ENCODE measurements at places on chromosomes 5 and 9.

GRCh38 chr9:88890546-88890945 is 100.7 kb upstream of the S1PR3 start:
- no peak for DNase-seq

- no peak for DNase-seq
Observed at GRCh38 chr5:58021466-58021865, 438.4 kb downstream of the PLK2 start.

GRCh38 chr5:119596046-119596445 is 33.3 kb upstream of the FAM170A start:
- DNase-seq: no peak

GRCh38 chr5:156498226-156498980 is 171.4 kb downstream of the SGCD start:
- DNase-seq: no peak

DNA sequence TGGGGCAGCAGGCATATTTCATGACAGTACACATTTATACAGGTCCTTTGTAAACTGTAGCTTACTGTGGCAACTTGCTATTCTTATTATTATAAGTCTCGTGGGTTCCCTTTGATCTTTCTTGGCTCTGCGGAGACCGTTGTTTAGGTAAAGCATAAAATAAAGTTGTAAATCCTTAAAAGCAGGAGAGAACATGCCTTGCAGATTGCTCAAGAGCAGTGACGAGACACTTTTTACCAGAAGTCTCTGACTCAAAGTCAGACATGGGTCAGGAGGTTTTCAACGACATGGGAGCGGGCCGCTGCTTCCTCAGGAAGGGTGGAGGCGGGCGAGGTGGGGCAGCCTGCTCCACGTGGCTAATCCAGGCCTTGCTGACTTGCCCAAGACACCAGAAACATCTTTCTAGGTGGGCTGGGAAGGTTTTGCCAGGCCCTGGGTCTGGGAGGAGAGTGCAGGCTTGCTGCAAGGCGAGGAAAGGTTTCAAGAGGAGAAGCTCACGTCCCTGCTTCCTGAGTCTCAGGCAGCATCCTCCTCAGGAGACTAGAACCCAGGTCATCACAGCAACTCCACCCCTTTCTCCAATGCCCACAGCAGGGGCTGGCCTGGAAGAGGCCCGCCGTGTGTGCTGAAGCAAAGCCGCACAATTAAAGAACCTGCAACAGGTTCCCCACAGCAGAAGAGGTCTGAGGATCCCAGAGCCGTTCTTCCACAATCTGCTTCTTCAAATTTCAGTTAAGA is 6.5 kb downstream of the TBC1D2 start:
- no peak for DNase-seq

DNA sequence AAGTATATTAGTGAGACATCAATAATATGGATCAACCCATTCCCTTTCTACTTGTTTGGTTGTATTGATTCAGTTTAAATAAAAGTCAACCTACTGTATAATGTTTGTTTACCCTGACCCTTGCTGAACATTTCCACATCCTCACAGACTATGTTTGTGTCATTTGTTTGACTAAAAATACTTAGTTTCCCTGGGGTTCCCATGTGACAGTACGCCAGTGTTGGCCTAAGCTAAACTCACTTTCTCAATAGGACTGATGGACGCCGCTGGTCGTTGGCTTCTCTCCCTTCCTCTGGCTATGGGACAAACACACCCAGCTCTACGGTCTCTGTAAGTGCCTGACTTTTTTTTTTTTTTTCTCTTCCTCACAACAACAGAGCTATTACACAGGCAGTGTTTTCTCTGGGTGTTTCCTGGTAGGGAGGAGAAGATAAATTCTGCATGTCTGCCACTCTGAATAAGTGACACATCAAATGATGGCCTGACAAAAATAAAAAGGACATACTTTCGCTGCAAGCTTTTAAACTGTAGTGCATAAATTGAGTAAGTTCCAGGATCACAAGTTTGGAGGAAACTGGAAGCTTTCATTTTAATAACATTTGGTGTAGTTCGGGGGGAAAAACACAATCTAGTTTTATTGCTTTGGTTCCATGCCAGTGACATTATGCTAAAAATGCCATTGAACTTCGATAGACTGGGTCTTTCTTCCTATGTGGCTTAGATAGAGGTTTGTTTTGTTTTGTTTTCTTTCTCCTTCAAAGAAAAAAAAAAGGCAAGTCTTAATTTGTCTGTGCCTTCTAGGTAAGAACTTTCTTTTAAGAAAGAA is 101.0 kb downstream of the CD180 start:
- DNase-seq: no peak

DNA sequence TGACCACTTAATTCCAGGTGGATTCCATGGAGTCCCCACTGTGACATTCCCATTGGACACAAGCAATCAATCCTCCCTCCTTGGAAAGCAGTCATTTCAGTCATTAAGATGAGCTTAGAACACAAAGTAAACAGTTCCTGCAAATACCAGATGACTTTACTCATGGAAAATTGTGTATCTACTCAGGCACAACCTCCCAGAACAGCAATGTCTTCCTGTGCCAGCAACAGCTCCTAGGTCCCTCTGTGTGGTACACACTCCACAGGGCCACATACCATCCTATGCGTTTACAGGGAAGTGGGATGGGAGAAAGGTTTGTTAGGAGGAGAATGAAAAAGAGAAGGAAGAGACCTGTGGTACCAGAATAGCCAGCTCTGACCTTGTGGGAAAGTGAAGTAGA is 53.7 kb downstream of the MTMR12 start:
- no peak for DNase-seq

DNA sequence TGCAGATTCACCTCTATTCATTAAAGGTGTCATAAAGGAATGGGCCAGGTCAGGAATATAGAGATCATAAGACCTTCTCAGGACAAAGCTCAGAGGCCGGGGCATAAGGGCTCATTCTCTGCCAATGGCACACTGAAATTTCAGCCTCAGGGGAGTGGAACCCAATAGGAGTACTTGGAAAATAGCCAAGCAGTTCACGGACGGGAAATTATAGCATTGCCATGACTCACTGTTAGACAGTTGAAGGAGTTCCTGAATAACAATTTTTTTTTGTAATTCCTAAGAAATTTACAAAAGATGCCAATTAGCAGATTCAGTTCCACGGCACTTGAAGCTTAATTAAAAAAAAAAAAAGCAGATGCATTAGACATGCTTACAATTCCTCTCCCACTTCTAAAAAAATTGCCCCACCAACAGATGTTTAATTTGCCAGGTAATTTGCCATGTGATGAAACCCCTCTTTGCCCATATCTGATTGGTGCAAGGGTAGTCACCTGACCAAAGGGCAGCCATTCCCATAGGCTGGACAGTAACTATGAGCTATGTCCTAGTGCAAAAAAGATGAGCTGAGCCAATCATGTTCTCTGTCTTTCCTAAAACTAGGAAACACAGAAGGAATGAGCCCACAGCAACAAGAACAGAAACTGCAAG is 58.6 kb downstream of the PTCD2 start:
- DNase-seq: no peak

GRCh38 chr9:90300611-90301276 is 341.9 kb downstream of the DIRAS2 start:
- DNase-seq: no peak

GRCh38 chr9:136175616-136176197 is 29.2 kb downstream of the LHX3 start:
- DNase-seq: no peak

DNA sequence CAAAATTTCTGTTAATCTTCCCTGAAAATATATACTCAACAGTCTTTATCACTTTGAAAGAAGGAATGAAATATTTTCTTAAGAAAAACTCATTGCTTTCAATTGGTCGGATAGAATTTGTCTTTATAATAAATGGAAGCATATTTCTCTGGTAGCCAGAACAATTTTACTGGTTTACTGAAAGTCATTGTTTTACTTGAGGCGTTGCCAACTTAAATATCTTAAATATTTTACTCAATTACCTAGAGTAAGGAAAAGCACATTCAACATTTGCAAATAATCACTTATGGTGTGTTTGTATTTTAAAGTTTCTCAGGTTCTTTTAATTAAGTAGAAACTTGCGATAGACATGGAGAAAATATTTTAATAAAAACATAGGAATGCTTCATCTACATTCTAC is 1181.7 kb downstream of the EFNA5 start:
- DNase-seq: no peak

DNA sequence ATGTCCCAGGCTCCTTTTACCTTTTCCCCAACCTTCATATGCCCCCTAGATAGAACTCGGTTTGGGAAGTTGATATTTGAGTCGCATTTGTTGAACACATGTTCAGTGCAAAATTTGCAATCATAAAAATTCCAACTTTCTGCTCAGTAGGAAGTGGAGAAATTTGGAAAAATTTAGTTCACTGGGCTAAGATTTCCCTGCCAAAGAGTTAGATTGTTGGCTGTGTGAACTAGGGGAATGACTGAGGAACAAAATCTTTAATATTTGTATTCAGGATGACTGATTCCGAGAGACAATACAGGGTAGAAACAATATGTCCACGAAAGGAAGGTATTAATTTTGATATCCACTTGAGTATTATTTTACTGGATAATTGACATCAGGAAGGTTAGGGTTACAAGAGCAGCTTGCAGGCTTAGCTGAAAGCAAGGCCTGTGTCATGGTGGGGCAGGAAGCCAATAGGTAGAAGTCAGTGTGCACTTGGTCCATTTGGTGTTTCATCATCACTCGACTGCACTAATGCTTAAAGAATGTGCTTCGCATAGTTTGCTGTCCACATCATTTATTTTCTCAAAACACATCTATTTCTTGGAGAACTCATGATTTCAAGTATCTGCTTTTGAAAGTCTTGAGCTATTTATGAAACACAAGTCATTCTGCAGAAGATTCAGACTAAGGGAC is 59.4 kb upstream of the GNA14 start:
- DNase-seq: no peak

- DNase-seq: no peak
Observed at GRCh38 chr5:173868096-173868880, 19.9 kb upstream of the CPEB4 start.

- no peak for DNase-seq
Observed at GRCh38 chr5:56532466-56532865, 282.9 kb upstream of the MAP3K1 start.

DNA sequence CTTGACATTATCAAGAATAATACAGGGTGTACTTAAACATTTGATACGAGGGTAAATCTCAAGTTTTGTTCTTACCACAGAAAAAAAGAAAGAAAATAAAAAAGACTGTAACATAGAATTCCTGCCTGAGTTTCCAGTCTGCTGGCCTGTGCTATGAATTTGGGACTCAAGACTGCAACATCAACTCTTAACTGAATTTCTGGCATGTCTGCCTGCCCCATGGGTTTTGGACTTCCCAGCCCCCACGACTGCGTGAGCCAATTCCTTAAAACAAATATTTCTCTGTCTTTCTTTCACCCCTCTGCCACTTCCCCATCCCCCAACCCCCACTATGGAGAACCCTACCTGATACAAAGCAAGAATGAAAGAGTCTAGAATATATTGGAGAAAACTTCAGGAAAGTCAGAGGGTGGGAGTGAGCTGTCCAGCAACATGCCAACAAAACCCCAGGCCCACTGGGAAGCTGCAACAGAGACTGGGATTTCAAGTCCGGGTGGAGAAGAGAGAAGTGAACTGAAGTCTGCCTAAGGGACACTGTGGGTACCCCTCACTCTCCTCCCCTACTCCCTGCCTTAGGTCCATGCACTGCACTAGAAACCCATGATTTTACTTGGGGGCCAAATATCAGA is 43.0 kb downstream of the MARCHF3 start:
- no peak for DNase-seq

DNA sequence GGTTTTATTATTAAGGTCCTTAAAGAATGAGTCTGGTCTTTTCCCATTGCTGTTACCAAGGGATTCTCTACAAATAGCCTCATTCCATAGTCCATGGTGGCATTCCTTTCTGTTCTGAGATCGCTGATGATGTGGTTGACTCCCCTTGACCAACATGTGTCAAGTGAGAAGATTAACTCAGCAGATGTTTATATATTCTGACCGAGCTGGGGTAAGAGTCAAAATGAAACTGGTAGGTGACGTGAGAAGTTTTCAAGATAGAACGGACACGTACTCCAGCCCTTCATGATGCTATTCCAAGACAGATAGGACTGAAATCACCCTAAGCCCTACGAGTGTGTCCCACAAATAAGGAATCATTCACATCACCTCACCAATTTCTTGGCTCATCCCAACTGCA is 155.5 kb upstream of the WWC1 start:
- no peak for DNase-seq

DNA sequence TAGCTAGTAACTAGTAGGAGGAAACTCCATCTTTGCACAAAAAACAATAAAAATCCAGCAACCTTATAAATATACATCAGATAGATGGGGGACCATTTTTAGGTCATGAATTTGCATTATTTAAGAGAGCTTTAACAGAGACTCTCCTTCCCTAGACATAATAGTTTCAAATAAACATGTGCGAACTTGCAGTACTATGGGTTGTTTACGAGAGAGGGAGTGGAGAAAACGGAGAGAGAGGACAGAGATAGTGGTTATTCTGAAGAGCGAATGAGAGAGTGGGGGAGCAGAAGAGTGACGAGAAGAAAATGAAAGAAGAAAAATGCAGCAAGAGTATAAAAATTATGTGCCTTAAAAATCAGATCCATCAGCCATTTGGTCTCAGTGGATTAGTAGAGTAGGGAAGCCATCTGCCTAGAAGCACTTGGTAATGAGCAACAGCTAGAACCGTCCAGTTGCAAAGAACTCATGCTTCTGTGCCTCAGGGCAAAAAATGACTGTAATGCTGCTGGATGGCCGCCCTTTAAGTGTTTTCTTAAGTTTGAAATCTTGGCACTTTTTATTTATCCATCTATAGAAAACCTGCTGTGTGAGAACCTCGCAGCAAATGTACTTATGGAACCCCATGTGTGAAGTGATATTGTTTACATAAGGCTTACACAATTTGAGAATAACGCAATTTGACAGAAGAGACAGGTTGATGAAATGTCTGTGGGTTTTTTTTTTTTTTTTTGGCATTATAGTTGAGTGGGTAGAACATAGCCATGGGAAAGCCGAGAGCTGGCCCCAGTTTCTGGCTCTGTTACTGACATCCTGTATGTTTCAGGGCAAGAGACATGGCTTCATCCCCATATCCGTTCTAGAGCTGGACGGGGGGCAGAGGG is 95.6 kb upstream of the ZNF608 start:
- no peak for DNase-seq

GRCh38 chr5:137361280-137361679 is 137.8 kb downstream of the SPOCK1 start:
- no peak for DNase-seq

GRCh38 chr9:72271613-72272478 is 93.2 kb downstream of the ZFAND5 start:
- no peak for DNase-seq

DNA sequence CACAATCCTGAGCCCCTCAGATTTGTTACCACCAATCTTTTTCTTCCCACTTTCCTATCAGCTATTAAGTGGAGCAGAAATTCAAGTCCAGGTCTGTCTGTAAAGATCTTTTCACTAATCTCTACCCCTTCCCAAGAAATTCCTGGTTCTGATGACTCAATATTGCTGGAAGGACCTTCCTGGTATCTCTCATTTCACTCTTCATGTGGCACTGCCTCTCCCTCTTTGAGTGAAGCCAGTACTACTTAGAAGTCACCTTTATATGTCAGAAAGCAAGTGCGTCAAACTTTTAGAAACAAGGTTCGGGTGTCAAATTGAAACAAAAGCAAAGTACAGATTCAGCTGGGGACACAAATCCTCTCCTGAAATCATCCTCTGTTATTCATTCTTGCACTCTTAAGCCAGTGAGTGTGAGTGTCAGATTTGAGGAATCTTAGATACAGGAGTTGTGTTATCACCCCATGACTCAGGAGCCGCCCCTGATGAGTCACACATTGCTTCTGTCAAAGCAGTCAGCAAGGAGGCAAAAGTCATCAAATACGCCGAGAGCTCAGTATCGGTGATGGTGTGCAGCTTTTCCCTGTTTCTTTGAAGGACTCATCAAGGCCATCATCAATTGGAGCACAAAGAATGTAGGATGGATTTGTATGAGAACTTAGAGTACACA is 313.0 kb downstream of the CETN3 start:
- DNase-seq: no peak

- no peak for DNase-seq
Observed at GRCh38 chr5:103117471-103117991, 2.4 kb downstream of the GIN1 start.
